Stimulated activated CD4-positive, alpha-beta T cell treated with anti-CD3 and anti-CD28 coated beads, Interleukin-2, amount 100 ng/mL, for 24 hours (primary cell): ENCODE measurements at places on chromosomes 7 and 10.

DNA sequence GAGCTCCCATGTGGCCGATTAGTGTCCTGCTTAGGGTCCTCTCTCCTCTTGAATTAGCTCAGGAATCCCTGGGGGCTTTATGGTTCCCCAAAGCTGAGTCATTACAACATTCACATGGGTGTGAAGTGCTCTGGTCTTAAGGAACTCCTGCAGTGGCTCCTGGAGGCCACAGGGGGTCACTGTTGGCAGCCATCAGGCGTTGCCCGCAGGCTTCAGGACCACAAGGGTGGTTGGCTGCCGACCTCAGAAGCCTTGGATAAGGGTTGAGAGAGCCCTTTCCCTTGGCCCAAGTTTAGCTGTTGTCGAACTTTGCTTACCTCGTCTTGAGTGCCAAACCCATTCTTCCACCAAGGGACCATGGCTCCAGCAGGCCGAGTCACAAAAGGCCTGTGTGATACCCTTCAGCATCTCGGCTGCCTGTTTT lies 61.7 kb downstream of the SH2D4B start:
- DNase-seq = peak; percentile 44

GRCh38 chr10:15632456-15633091 lies 87.1 kb downstream of the ITGA8 start:
- DNase-seq = no peak

GRCh38 chr7:7159063-7159658 lies 23.2 kb upstream of the C1GALT1 start:
- no peak for DNase-seq

- no peak for DNase-seq
These were observed 55.7 kb upstream of the CREB5 start for GRCh38 chr7:28356619-28357018.

DNA sequence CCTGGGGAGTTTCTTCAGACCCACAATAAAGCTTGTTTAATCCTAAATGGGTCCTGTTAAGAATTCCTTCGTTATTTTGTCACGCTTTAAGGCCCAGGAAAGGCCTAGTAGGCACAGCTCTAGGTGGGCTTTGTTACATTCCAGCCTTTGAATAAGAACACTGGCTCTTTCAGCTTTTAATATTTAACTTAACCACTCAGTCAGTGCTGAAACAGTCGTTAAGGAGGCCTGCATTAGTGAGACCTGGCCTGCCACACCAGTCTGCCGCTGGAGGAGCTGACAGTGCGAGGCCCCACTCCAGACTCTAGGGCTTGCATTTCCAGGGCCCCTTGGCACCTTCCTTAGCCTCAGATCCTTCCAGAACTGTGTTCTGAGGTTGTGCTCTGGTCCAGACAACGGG lies 351.4 kb downstream of the GLRX3 start:
- DNase-seq = no peak

- no peak for DNase-seq
These were observed 98.2 kb downstream of the DLG5 start for GRCh38 chr10:77828377-77828776.

- DNase-seq = peak; percentile 30
These were observed 54.7 kb upstream of the EGR2 start for GRCh38 chr10:62870866-62871265.
